ENCODE measurements at places on chromosomes 13 and 19.
A peak's percentile ranks its signal among the peaks of the same experiment; 100 is the strongest.

GRCh38 chr13:95039415-95039814 lies 261.8 kb downstream of the ABCC4 start:
- no peak for DNase-seq

DNA sequence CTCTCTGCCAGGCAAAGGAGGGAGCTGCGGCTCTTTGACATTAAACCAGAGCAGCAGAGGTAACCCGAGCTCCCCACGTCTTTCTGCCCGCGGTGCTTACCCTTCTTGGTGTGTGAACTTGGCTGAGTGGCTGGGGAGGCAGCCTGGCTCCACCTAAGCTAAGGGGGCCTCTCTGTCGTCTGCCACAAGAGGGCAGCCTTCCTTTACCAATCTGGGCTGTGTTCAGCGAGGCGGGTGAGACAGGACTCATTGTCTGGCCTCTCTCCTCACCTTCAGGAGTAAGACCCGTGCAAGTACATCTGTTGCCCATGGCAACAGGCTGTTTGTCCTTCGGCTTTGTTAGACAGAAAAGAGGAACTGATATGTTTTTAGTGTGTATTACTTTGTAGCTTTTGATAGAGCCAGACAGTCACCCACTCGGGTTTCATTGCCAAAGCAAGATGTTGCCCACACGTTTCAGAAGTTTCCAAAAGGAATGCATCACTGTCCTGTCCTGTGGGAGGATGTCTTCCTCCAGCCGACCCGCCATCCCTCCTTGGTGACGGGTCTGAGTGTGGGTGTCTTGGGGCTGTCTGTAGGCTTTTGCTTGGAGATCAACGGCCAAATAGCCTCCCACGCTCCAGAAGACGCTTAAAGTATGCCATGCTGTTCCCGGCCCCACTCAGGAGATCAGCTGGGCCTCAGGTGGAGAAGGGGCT lies 4.6 kb downstream of the POP4 start:
- peak; percentile 73 for DNase-seq

- peak; percentile 17 for DNase-seq
Measured at GRCh38 chr19:39110263-39110967, 15.2 kb upstream of the PAK4 start.

DNA sequence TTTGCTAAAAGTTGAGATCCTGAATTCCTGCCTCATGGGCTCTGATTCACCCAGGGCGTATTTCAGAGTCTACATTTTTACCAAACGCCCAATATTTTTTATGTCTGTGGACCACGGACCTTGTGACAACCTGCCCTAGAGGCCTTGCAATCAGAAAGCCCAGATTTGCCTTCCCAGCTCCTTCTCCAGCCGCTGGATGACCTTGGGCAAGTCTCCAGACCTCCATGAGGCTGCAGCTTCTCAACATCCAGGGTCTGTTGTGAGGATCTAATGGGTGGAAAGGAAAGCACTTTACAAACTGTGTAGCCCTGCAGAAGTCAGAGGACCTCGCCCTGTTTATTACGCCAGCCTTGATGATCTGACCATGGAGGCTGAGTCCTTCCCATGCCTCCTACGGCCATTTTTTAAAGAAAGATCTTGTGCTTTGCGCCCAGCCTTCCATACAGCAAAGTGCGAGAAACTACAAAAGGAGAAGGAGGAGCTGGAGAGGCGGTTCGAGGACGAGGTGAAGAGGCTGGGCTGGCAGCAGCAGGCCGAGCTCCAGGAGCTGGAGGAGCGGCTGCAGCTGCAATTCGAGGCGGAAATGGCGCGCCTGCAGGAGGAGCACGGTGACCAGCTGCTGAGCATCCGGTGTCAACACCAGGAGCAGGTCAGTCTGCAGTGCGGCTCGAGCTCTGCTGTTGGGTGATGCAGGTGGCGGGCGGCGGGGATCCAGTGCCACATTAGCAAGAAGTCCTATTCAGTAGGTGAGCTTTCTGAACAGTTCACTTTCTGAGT lies 115.6 kb downstream of the SLC7A1 start:
- no peak for DNase-seq

DNA sequence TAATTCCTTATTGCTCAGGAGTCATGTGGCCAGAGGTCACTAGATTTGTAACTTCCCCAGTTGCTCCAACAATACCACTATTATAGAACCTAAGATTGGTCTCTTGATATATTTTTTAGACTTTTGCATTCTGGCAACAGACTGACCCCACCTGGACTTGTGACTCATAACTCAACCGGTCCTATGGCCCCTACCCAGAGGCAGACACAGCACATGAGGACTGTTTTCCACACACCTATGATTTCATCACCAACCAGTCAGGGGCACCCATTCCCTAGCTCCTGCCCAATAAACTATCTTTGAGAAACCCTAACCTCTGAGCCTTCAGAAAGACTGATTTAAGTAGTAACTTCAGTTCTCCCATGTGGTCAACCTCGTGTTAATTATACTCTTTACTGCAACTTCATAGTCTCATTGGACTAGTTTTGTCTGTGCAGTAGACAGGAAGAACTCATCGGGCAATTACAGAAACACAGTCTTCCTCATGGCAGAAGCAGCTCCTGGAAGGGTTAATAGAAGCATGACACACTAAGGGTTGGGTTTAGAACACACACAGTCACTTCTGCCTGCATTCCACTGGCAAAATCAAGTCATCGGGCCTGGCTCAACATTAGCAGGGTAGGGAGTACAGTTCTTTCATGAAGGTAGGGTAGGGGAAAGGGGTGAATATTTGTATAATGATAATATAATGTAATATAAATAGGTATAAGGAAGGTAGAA lies 251.8 kb downstream of the UQCRFS1 start:
- DNase-seq = peak; percentile 88

DNA sequence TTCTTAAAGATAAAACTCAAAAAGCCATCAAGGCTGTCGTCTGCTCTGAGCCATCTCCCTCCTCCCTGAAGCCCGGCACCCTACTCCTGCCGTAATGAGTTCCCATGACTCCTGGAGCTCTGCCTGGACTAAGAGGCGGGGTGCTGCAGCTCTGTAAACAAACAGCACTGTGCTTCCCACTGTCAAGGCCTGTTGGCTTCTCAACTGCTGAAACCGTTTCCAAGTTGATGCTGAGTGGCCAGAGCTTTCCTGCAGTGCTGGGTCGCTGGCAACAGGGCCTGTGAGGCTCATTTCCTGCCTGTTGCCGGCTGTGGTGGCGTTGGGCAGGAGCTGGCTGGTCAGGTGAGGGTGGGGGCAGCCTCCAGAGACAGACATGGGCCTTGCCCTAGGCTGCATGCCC lies 26.7 kb upstream of the ISYNA1 start:
- DNase-seq = no peak

GRCh38 chr19:28736528-28736927 lies 476.4 kb downstream of the UQCRFS1 start:
- no peak for DNase-seq

DNA sequence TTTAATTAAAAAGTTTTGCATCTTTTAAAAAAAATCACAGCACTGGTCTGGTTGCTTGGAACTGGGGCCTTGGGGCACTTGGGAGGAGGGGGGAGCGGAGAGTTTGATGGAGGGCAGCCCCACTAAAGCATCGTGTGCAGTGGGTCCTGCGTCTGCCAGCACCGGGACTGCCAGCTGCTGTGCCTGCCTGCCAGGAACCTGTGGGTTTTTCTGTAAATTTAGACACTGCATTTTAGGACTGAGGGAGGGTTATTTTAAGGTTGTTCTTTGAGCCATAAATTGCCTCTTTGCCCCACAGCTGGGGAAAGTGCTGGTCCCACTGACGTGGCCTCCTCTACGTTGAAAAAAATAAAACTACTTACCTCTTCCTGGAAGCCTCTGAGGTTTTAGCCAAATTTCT lies 2.9 kb downstream of the KLF2 start:
- DNase-seq = no peak

DNA sequence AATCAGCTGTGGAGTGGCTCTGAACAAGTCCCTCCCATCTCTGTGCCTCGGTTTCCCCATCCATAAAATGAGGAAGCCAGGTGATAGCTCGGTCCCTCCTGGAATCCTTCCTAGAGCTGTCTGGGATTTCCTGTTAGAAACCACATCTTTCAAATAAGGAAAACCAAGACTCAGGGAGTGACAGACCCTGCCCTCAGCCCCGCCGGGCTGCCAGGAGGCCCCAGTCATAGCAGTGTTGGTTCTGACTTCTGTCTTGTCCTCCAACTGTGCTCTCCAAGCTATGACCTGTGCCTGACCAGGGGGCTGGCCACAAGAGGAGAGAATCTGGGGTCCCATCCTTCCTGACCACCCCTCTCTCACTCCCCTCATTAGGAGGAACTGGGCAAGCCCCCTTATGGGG lies 1.1 kb upstream of the SHD start:
- no peak for DNase-seq

GRCh38 chr13:33287142-33287882 lies 1.8 kb upstream of the STARD13 start:
- no peak for DNase-seq

- DNase-seq = no peak
Measured at GRCh38 chr19:812049-812746, 9.6 kb downstream of the PLPPR3 start.

- no peak for DNase-seq
Measured at GRCh38 chr13:75645141-75645540, 9.0 kb downstream of the LMO7 start.

GRCh38 chr13:27808851-27809550 lies 16.7 kb downstream of the GSX1 start:
- DNase-seq = no peak

- DNase-seq = peak; percentile 62
Measured at GRCh38 chr13:83048419-83048818, 833.9 kb downstream of the SLITRK1 start.

DNA sequence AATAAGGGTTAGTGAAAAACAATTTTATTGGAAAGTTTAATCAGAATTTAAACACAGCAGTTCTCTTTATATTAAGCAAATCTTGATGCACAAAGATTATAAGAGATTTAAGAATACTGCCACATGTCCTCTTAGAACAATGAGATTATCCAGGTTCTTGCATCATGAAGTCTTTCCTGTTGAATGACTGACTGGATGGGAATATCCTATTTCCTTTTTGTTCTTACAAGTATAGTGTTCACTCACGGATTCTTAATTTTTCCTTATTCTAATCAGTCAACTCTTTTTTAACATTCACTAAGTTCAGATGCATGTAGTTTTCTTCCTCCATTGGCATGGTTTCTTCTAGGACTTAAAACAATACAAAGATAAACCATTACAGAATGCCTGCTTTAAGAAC lies 10.1 kb downstream of the URI1 start:
- no peak for DNase-seq

- DNase-seq = peak; percentile 80
Measured at GRCh38 chr19:57583521-57584416, at the start of gene ZIK1. Gene ZIK1, plus strand, starts transcription at chr19:57584145. Its CDS starts 212 bp downstream, at chr19:57584357.

DNA sequence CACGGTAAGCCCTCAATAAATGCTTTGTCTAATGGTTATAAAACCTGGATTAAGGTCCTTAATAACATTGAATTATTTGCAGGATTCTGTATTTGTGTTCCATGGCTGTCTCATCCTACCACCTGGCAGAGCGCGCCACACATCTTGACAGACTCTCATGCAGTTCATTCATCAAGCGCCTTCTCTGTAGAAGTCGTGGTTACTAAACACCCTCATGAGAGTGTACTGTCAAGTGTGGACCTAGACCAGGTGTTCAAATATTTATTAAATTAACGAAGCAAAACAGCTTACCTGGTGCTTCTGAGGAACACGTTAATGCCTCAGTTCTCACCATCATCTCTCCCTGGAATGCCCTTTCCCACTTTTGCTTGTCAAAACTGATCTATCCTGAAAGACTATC lies 13.1 kb upstream of the FBXL3 start:
- DNase-seq = no peak

- no peak for DNase-seq
Measured at GRCh38 chr13:20002787-20003186, 44.3 kb downstream of the ZMYM2 start.

GRCh38 chr19:14110650-14111049 lies 6.9 kb downstream of the PRKACA start:
- no peak for DNase-seq

GRCh38 chr13:111122056-111122455 lies 6.9 kb downstream of the ARHGEF7 start:
- no peak for DNase-seq
